Activated B cell treated with CpG ODN at 0.5 μM for 24 hours (primary cell): ENCODE measurements at places on chromosomes 7 and 10.

GRCh38 chr7:99232082-99232770 lies 24.3 kb upstream of the KPNA7 start:
- H3K4me3 ChIP-seq = no peak overlapping the region
- peaks cover 3% of the 10 kb centered on the region for H3K27me3 ChIP-seq
- no peaks in the 10 kb centered on the region for H3K36me3 ChIP-seq
- no peaks in the 10 kb centered on the region for H3K4me1 ChIP-seq
- no peak for DNase-seq
- H3K27ac ChIP-seq = no peak overlapping the region

- no peaks in the 10 kb centered on the region for H3K27me3 ChIP-seq
- H3K36me3 ChIP-seq = no peaks in the 10 kb centered on the region
- peaks cover 98% of the 10 kb centered on the region for H3K4me1 ChIP-seq
- H3K4me3 ChIP-seq = peak overlapping the region; percentile 28
Measured at GRCh38 chr7:47576031-47576865, 5.7 kb downstream of the TNS3 start.

GRCh38 chr10:103828107-103828506 lies 27.3 kb downstream of the SH3PXD2A start:
- H3K4me3 ChIP-seq = no peak overlapping the region
- no peaks in the 10 kb centered on the region for H3K4me1 ChIP-seq
- no peaks in the 10 kb centered on the region for H3K36me3 ChIP-seq
- H3K27me3 ChIP-seq = peaks cover 43% of the 10 kb centered on the region
- no peak overlapping the region for H3K27ac ChIP-seq
- DNase-seq = no peak

DNA sequence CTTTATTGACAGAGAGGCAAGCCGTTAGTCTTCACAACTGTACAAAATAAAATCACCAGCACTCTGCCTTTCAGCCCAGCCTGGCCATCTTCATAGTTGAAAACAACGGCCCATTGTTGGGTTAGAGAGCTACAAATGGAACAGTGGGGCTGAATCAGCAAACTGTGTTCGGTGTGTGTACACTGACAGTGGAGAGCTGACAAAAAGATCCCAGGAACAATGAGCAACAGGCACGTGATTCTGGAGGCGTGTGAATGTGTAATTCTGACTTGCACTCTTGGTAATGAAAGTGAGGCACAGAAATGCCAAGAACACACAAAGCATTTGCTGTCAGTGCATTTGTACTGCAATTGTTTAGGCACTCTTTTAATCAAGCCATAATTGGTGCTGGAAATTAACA lies 303.7 kb downstream of the WDR11 start:
- no peak for DNase-seq
- no peak overlapping the region for H3K4me3 ChIP-seq
- H3K36me3 ChIP-seq = no peaks in the 10 kb centered on the region
- H3K27me3 ChIP-seq = peaks cover 4% of the 10 kb centered on the region
- no peak overlapping the region for H3K27ac ChIP-seq

DNA sequence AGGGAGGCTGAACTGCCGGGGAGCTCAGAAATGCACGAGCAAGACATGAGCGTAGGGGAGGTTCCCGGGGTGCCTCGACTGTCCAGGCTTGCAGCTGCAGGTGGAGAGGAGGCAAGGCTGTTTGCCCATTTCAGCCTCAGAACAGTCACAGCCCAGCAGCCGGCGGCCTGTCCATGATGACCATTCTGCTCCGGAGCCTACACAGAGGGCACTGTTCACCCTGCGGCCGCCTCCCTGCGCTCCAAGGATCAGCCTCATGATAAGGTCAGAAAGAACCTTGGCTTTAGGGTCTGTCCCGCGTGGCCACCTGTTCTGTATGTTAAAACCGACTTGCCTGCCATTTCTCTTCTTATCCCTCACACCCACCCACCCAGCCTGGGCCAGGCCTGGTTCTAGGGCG lies 21.9 kb upstream of the CFAP46 start:
- no peak overlapping the region for H3K4me3 ChIP-seq
- H3K36me3 ChIP-seq = no peaks in the 10 kb centered on the region
- peaks cover 20% of the 10 kb centered on the region for H3K27me3 ChIP-seq
- DNase-seq = no peak
- peaks cover 20% of the 10 kb centered on the region for H3K4me1 ChIP-seq

DNA sequence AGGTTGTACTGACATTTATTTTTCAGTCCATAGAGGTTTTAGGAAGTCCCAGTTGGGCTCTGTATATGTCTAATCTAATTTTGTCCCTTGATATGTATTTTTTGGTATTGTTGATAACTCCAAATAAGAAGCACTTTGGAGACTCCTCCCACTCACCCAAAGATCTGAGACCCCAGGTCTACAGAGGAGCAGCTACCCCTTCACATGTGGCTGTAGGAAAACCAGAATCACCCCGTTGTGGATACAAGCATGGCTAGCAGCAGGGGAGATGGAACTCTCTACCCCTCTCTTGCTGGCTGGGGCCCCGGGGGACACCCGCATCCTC lies 9.4 kb downstream of the HHEX start:
- DNase-seq = no peak
- H3K36me3 ChIP-seq = peaks cover 24% of the 10 kb centered on the region
- peaks cover 77% of the 10 kb centered on the region for H3K4me1 ChIP-seq
- H3K27ac ChIP-seq = peak overlapping the region; percentile 85
- H3K4me3 ChIP-seq = peak overlapping the region; percentile 88

GRCh38 chr7:45865594-45866410 lies 7.1 kb downstream of the CCDC201 start:
- H3K27ac ChIP-seq = no peak overlapping the region
- peaks cover 42% of the 10 kb centered on the region for H3K27me3 ChIP-seq
- DNase-seq = no peak

- peaks cover 39% of the 10 kb centered on the region for H3K36me3 ChIP-seq
- no peak overlapping the region for H3K4me3 ChIP-seq
- DNase-seq = no peak
- no peaks in the 10 kb centered on the region for H3K27me3 ChIP-seq
Measured at GRCh38 chr7:129917934-129918333, 34.8 kb downstream of the UBE2H start.

- H3K27me3 ChIP-seq = peaks cover 12% of the 10 kb centered on the region
- no peak overlapping the region for H3K27ac ChIP-seq
- H3K4me3 ChIP-seq = no peak overlapping the region
Measured at GRCh38 chr7:55061726-55062499, 43.1 kb downstream of the EGFR start.

GRCh38 chr10:74753442-74754211 lies 72.8 kb upstream of the KAT6B start:
- no peak overlapping the region for H3K4me3 ChIP-seq
- no peaks in the 10 kb centered on the region for H3K36me3 ChIP-seq
- H3K4me1 ChIP-seq = peaks cover 9% of the 10 kb centered on the region
- no peaks in the 10 kb centered on the region for H3K27me3 ChIP-seq
- no peak for DNase-seq
- H3K27ac ChIP-seq = no peak overlapping the region

DNA sequence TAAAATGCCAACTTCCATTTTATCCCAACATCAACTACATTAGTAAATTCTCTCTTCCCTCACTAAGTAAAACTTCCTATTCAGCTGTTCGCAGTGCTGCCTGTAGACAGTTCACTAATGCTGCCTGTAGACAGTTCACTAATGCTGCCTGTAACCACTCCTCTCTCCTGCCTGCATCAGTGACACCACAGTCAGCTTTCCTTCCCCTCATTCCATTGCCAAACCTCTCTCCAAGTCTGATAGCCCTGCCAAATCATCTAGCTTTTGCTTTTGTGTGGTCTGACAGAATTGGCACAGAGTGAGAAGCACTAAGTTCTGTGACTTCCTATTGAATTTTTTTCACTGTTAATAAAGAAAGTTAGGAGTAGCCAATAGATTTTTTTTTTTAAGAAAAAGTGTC lies 43.0 kb upstream of the MACC1 start:
- DNase-seq = no peak
- H3K4me1 ChIP-seq = no peaks in the 10 kb centered on the region
- H3K4me3 ChIP-seq = no peak overlapping the region
- H3K27me3 ChIP-seq = no peaks in the 10 kb centered on the region
- no peaks in the 10 kb centered on the region for H3K36me3 ChIP-seq

- no peaks in the 10 kb centered on the region for H3K4me1 ChIP-seq
- H3K27ac ChIP-seq = no peak overlapping the region
- no peak for DNase-seq
- no peak overlapping the region for H3K4me3 ChIP-seq
Measured at GRCh38 chr7:16989811-16990413, 108.1 kb upstream of the AGR3 start.

DNA sequence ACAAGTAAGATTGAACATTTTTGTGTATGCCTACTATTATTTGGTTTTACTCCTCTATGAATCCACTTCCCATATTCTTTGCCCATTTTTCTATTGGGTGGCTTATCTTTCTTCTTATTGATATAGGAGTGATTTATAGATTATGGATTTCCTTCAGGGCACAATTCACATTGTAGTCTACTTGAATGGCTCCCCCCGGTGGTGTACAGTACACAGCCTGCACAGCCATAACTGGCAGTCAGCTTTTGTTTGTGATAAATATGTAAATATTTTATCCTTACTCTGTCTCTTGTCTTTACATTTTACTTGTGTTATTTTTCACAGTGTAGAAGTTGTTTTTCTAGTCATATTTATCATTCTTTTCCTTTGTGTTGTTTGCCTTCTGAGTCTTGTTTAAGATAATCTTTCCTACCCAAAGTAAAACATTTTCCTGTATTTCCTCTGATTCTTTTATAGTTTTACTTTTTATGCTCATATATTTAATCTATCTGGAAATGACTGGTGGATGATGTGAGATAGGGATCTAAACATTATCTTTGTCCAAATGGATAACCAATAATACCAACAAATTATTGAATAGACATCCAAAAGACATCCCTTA lies 23.9 kb upstream of the CALD1 start:
- H3K4me3 ChIP-seq = no peak overlapping the region
- H3K4me1 ChIP-seq = peaks cover 2% of the 10 kb centered on the region
- no peak for DNase-seq
- no peaks in the 10 kb centered on the region for H3K36me3 ChIP-seq

- H3K27ac ChIP-seq = no peak overlapping the region
- H3K4me1 ChIP-seq = no peaks in the 10 kb centered on the region
- no peak for DNase-seq
- no peaks in the 10 kb centered on the region for H3K27me3 ChIP-seq
Measured at GRCh38 chr7:17725821-17726220, 214.5 kb downstream of the SNX13 start.

- no peaks in the 10 kb centered on the region for H3K27me3 ChIP-seq
- no peaks in the 10 kb centered on the region for H3K36me3 ChIP-seq
Measured at GRCh38 chr10:30505543-30506298, 71.7 kb downstream of the MAP3K8 start.

GRCh38 chr7:117706210-117706609 lies 167.0 kb downstream of the CTTNBP2 start:
- no peak overlapping the region for H3K27ac ChIP-seq
- no peaks in the 10 kb centered on the region for H3K4me1 ChIP-seq
- H3K27me3 ChIP-seq = no peaks in the 10 kb centered on the region
- no peaks in the 10 kb centered on the region for H3K36me3 ChIP-seq

GRCh38 chr10:111200505-111201186 lies 123.8 kb downstream of the ADRA2A start:
- H3K27ac ChIP-seq = no peak overlapping the region
- H3K36me3 ChIP-seq = no peaks in the 10 kb centered on the region
- DNase-seq = no peak
- H3K4me1 ChIP-seq = no peaks in the 10 kb centered on the region

GRCh38 chr10:47254611-47255010 lies 45.4 kb upstream of the GDF10 start:
- H3K4me3 ChIP-seq = no peak overlapping the region
- no peak for DNase-seq
- H3K27ac ChIP-seq = no peak overlapping the region
- H3K36me3 ChIP-seq = no peaks in the 10 kb centered on the region

DNA sequence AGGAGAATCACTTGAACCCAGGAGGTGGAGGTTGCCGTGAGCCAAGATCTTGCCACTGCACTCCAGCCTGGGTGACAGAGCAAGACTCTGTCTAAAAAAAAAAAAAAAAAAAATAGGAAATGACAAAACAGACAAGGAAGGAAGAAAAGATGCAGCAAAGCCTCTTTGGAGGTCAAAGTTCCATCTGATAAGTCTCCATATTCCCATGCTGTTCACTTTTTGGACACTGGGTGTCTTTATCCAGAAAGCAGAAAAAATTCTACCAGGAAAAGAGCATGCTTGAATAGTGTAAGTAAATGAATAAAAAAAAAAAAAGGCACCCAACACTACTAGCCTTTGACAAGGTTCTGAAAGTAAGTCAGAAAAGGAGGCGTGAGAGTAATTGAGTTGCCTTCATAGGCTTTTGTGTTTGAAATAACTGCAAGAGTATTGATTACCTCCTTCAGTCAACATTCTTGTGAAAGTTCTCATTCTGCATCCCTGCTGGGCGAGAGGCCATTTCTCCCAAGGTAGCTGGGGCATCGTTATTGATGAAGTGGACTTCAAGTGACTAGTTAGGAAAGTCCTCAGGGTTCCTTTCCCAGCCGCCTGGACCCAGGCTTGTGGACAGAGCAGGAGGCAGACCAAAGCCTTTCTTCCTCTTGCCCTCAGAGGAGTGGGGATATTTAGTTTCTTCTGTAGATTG lies 133.3 kb upstream of the KIF5B start:
- H3K36me3 ChIP-seq = no peaks in the 10 kb centered on the region
- H3K27ac ChIP-seq = no peak overlapping the region
- no peak for DNase-seq
- peaks cover 4% of the 10 kb centered on the region for H3K4me1 ChIP-seq
- no peak overlapping the region for H3K4me3 ChIP-seq
- peaks cover 4% of the 10 kb centered on the region for H3K27me3 ChIP-seq

GRCh38 chr7:94532676-94533075 lies 23.1 kb downstream of the CASD1 start:
- no peaks in the 10 kb centered on the region for H3K27me3 ChIP-seq
- H3K36me3 ChIP-seq = peaks cover 48% of the 10 kb centered on the region
- DNase-seq = no peak
- H3K4me1 ChIP-seq = no peaks in the 10 kb centered on the region
- no peak overlapping the region for H3K27ac ChIP-seq
